ENCODE measurements at places on chromosomes 5 and 9. TPM values are rescaled to one million over a fixed set of nuclear protein-coding genes. Genes with fewer than 3 reads are reported as not detected.

Gene RGS7BP
- 27.3 TPM for total RNA-seq

Gene KIF12
- not detected for total RNA-seq

Gene TSSK1B
- not detected for total RNA-seq

DNA sequence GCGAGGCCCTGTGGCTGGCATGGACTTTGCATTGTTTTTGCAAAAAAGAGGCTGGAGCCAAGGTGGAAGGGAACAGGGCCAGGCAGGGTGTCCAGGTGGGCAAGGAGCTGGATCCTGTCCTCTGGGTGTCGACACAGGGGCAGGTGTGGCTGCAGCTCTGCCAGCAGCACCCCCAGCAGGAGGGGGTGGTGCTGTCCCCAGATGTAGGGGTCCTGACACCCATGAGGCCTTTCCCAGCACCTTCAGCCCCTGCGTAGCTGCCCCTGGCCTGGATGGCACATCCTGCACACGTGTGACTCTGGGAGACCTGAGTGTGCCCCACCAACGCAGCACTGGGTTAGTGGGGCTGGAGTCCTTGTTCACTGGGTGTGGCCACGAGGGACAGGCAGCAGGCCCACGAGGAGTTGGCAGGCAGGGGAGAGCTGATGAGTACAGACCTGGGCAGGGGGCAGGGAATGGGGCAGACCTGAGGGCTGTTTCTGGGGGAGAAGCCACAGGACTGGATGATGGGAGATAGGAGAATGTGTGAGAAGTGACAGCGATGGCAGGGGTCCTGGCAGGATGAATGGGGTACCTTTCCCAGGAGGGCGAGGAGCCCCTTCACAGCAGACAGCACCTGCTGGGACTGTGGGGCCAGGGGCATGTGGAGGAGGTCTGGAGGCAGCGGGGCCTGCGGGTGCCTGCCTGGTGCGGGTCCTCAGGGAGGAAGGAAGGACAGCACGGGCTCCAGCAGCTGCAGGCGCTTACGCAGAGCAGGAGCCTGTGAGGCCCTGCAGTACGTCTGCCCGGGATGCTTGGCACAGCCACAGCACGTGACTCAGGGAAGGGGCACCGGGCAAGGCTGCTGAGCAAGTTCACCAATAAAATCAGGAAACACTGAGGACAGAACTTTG, 3.6 kb upstream of the RASGEF1C start:
- H3K36me3 ChIP-seq, result no peaks in the 10 kb centered on the region
- no peaks in the 10 kb centered on the region for H3K4me1 ChIP-seq
- H3K27me3 ChIP-seq, result no peaks in the 10 kb centered on the region
- no peak overlapping the region for H3K27ac ChIP-seq
- DNase-seq, result no peak

GRCh38 chr5:10479154-10479721, 37.6 kb downstream of the ROPN1L start:
- H3K4me3 ChIP-seq, result no peak overlapping the region
- no peaks in the 10 kb centered on the region for H3K36me3 ChIP-seq

GRCh38 chr9:126507318-126508109, 106.2 kb upstream of the LMX1B start:
- no peak overlapping the region for H3K27ac ChIP-seq
- no peak for DNase-seq
- H3K4me3 ChIP-seq, result no peak overlapping the region

DNA sequence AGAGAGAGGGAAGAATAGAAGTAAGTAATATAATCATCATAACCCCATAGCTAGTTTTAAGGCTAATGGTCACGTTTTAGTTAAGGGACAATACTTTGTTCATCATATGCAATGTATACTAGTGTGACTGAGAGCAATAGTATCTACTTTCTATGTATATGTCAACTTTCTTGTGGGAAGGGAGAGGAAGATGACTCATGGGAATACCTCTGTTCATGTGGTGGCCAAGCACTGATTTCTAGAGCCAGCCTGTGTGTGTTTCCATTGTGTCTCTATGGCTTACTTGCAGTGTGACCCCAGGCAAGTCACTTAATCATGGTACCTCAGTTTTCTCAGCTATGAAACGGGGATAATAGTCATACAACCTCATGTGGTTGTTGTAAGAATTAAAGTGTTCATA, 639.6 kb downstream of the CETN3 start:
- no peaks in the 10 kb centered on the region for H3K36me3 ChIP-seq
- no peaks in the 10 kb centered on the region for H3K4me1 ChIP-seq
- H3K27ac ChIP-seq, result no peak overlapping the region
- no peak overlapping the region for H3K4me3 ChIP-seq
- no peak for DNase-seq

GRCh38 chr9:86471171-86471815, 117.1 kb upstream of the TUT7 start:
- no peaks in the 10 kb centered on the region for H3K4me1 ChIP-seq
- no peak overlapping the region for H3K27ac ChIP-seq
- no peak for DNase-seq

GRCh38 chr9:98095401-98095800, 23.6 kb downstream of the TRIM14 start:
- no peaks in the 10 kb centered on the region for H3K27me3 ChIP-seq
- DNase-seq, result no peak
- H3K4me1 ChIP-seq, result no peaks in the 10 kb centered on the region
- no peaks in the 10 kb centered on the region for H3K36me3 ChIP-seq
- H3K27ac ChIP-seq, result no peak overlapping the region
- no peak overlapping the region for H3K4me3 ChIP-seq

GRCh38 chr5:113900816-113901215, 387.3 kb downstream of the YTHDC2 start:
- H3K4me1 ChIP-seq, result no peaks in the 10 kb centered on the region
- no peaks in the 10 kb centered on the region for H3K27me3 ChIP-seq
- no peak for DNase-seq
- H3K36me3 ChIP-seq, result no peaks in the 10 kb centered on the region

GRCh38 chr5:59835800-59836199, 57.7 kb downstream of the PDE4D start:
- H3K4me1 ChIP-seq, result no peaks in the 10 kb centered on the region
- no peaks in the 10 kb centered on the region for H3K36me3 ChIP-seq
- H3K27me3 ChIP-seq, result no peaks in the 10 kb centered on the region
- no peak for DNase-seq

DNA sequence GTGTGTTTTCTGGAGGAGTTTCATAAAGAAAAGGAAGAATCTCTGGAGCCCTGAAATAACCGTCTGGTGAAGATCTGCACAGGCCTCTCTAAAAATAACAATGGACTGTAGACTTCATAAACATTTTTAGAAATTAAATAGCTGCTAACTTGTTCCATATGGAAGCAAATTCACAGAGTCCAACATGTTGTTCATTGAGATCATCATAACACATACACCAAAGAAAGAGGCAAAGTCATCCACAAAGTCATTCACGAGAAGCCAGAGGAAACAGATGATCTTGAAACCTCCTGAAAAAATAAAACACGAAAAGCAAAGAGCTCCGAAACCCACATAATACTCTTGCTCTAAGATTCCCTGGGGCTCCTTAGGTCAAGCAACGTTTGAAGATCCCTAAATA, 347.8 kb downstream of the EFNA5 start:
- no peak for DNase-seq
- no peaks in the 10 kb centered on the region for H3K36me3 ChIP-seq
- no peak overlapping the region for H3K27ac ChIP-seq
- no peaks in the 10 kb centered on the region for H3K27me3 ChIP-seq
- no peaks in the 10 kb centered on the region for H3K4me1 ChIP-seq

Data from aorta (tissue), 5 donors.